ENCODE measurements at places on chromosomes 6 and 20.

DNA sequence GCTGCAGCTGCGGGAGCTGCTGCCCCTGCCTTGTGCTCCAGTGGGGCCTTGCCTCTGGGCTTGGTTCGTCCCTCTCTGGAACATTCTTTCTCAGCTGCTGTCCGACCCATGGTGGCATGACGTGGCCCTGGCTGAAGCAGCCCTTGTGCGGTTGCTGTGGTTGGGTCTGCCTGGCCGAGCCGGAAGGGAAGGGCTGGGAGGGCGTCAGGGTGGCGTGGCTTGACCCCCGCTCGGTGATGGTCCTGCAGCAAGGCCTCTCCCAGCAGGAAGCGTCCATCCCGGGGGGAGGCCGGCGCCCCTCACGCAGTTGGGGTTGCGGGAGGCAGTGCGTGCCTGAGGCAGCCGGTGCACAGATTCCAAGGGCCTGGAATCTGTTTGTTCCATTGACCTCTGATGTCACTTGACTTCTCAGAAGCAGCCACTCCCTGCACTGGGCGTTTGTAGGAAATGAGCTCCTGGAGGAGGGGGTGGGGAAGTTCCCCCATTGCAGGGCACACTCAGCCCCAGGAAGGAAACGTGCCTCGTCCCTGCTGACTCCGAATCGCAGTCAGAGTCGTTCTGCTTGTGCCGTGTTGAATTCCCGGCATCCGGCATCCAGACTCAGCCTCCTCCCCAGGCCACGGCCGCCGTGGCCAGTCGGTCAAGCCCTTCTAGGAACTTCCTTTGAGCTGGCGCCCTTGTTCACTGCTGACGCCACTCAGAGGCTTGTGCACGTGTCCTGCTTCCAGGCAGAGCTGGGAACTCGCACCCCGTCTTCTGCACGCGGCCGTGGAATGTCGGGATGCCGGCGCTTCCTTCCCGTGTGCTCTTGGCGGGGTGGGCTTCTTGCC is 9.7 kb upstream of the TNFRSF6B start:
- DNase-seq: no peak

DNA sequence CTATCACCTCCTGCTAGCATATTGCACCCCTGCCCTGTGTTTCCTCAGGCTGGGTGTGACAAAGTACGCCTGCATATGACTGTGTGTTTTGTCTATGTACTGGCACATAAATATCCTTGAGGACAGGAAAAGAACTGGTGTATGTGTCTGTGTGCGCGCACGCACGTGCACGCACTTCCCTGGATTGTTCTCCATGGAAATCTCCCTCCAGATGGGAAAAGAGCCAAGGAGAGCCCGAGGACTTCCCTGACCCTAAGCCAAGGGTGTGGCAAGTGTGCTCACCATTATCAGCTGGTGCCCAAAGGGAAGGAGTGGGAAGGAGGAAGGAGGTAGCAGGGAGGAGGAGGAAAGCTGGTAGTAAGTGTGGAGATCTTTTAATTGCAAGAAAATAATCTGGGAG is 117.6 kb downstream of the HIVEP2 start:
- no peak for DNase-seq

DNA sequence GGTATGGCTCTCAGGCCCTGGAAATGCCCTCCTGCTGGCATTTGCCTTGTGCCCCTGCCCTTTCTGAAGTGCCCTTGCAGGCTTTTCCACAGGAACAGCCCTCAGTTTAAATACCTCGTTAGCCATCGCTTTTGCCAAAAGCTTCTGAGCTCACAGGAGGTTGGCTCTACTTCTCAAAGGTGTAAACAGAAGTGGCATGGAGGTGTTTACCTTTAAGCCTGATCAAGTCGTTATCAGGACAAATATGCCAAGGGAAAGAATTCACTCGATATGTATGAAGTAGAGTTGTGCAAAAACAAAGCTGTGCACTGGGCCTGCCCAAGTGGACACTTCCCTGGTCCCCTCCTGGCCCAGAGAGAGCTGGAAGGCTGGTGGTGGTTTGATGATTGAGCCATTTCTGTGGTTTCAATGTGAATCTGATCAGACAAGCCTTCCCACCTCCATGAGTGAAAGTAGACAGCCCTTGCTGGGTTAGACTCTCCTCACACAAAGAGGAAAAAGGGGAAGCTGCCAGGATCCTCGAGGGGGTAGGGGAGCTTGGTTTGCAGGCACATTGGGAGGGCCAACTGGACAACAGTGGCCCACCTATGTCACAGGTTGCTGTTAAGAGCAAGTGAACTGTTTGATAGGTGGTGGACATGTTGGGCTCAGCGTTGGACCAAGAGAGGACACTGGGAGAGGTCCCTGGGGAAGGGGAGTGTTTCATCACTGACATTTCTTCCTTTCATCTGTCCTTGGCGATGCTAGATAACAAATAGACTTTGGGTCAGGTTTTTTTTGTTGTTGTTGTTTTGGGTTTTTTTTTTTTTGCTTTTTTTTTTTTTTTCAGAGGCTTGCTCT is 98.7 kb downstream of the ZDHHC14 start:
- no peak for DNase-seq

GRCh38 chr6:27767851-27768250 is 144.3 kb downstream of the OR2B2 start:
- no peak for DNase-seq

Data from NCI-H82 (cell line).